ENCODE measurements at places on chromosomes 1 and 21.

DNA sequence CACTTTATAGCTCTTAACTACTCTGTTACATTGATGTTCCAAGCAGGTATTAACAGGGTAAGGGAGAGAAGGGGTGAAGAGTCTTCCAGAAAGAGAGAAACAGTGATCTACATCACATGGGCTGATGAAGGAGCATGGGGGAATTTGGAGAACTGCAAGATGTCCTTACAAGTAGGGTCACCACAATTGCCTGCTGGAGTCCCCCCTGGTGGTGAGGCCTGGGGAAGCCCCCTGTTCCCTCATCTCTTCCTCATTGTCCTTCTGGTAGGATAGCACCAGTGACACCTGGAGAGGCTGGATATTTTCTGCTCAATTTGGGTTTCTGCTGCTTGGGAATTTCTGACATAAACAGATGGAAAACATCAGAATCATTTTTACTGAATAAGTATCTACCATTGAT lies 126.6 kb downstream of the RUNX1 start:
- DNase-seq = no peak
- H3K4me3 ChIP-seq = no peak overlapping the region
- peaks cover 54% of the 10 kb centered on the region for H3K4me1 ChIP-seq
- no peak overlapping the region for H3K27ac ChIP-seq

- no peaks in the 10 kb centered on the region for H3K36me3 ChIP-seq
- no peak for DNase-seq
- no peaks in the 10 kb centered on the region for H3K4me1 ChIP-seq
- H3K27ac ChIP-seq = no peak overlapping the region
- H3K4me3 ChIP-seq = no peak overlapping the region
Observed at GRCh38 chr1:237709355-237709754, 181.4 kb downstream of the ZP4 start.

- H3K4me3 ChIP-seq = no peak overlapping the region
- no peak overlapping the region for H3K27ac ChIP-seq
- no peak for DNase-seq
- no peaks in the 10 kb centered on the region for H3K4me1 ChIP-seq
- H3K36me3 ChIP-seq = no peaks in the 10 kb centered on the region
Observed at GRCh38 chr1:190679454-190679853, 201.8 kb upstream of the BRINP3 start.

- H3K4me1 ChIP-seq = peaks cover 17% of the 10 kb centered on the region
- H3K27ac ChIP-seq = no peak overlapping the region
- H3K36me3 ChIP-seq = peaks cover 47% of the 10 kb centered on the region
- H3K27me3 ChIP-seq = no peaks in the 10 kb centered on the region
- DNase-seq = no peak
Observed at GRCh38 chr21:44778499-44778911, 23.1 kb downstream of the UBE2G2 start.

DNA sequence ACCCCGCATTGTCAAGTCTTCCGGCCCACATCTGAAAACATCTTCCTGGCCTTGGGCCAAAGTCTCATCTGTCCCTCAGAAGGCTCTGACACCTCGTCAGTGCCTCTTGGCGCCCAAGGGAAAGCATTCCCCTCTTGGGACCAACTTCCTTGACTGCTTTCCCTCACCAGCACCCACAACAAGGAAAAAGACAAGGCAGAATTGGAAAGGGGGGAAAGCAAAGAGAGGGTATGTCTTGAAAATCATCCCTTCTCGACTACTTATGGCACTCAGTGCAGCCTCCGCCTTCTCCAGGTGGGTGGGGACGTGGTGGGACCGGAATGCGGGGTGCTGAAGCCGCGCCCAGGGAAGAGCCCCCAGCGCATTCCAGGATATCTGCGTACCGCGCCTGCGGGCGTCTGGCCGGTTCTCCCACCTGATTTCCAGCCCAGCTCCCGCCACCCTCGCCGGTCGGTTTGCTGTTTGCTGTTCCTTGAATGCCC lies 554 bp upstream of the SLC39A1 start:
- H3K36me3 ChIP-seq = peaks cover 31% of the 10 kb centered on the region
- no peaks in the 10 kb centered on the region for H3K27me3 ChIP-seq
- peak overlapping the region; percentile 86 for H3K27ac ChIP-seq
- H3K4me1 ChIP-seq = peaks cover 53% of the 10 kb centered on the region
- H3K4me3 ChIP-seq = peak overlapping the region; percentile 84

GRCh38 chr1:16013908-16014258 lies 4.0 kb downstream of the HSPB7 start:
- no peak overlapping the region for H3K27ac ChIP-seq
- no peak for DNase-seq
- no peak overlapping the region for H3K4me3 ChIP-seq
- H3K4me1 ChIP-seq = peaks cover 6% of the 10 kb centered on the region
- H3K36me3 ChIP-seq = no peaks in the 10 kb centered on the region

- peaks cover 2% of the 10 kb centered on the region for H3K4me1 ChIP-seq
- peaks cover 3% of the 10 kb centered on the region for H3K36me3 ChIP-seq
- H3K27ac ChIP-seq = no peak overlapping the region
- no peaks in the 10 kb centered on the region for H3K27me3 ChIP-seq
- DNase-seq = no peak
Observed at GRCh38 chr1:226748306-226748705, 9.2 kb upstream of the ITPKB start.

GRCh38 chr1:50710099-50710498 lies 250.0 kb downstream of the FAF1 start:
- no peaks in the 10 kb centered on the region for H3K36me3 ChIP-seq
- no peaks in the 10 kb centered on the region for H3K27me3 ChIP-seq
- no peaks in the 10 kb centered on the region for H3K4me1 ChIP-seq
- no peak for DNase-seq

DNA sequence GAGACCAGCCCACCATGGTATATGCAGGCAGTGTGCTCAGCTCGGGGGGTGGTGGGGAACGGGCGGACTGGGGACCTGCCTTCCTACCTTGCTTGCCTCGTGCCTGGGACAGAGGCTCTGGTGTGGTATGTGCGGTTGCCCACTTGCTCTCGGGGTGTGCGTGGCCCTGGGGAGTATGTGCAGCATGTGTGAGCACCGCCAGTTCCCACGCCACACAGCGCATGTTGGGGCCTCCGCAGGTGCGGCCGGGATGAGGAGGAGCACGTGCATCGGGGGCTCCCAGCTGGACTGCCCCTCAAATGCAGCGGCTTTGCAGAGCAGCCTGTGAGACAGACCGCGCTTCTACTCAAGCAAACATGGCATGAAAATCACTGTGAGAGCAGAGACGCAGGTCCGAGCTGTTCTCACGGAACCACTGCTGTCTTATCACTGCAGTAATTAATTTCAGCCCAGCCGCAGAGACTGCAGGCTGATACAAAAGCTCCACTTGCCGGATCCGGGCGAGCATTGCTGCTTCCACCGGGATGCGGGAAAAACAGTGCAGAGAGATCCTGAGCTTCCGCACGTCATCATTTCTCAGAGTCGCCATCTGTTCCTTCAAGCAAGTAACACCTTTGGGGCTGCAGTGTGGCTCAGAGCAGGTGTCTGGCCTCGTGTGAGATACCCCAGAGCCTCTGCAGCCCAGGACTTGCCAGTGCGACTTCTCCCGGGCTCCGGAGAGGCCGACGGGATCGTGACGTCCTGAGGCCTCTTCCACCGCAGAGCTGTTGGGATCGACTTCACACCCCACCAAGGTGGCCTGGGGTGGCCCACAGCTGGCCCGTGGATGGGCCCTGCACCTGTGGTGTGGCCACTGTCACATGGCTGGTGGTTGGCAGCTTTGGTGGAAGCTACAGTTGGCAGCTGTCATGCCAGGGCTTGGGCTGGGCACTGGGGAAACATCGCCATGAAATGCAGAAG lies 92.6 kb upstream of the ACTRT2 start:
- no peak overlapping the region for H3K27ac ChIP-seq
- no peak for DNase-seq
- H3K36me3 ChIP-seq = no peaks in the 10 kb centered on the region
- H3K4me3 ChIP-seq = no peak overlapping the region
- H3K4me1 ChIP-seq = no peaks in the 10 kb centered on the region

GRCh38 chr21:43637530-43638158 lies 21.6 kb downstream of the HSF2BP start:
- no peak overlapping the region for H3K4me3 ChIP-seq
- H3K27me3 ChIP-seq = no peaks in the 10 kb centered on the region
- H3K4me1 ChIP-seq = peaks cover 3% of the 10 kb centered on the region
- no peak for DNase-seq
- no peak overlapping the region for H3K27ac ChIP-seq
- no peaks in the 10 kb centered on the region for H3K36me3 ChIP-seq

DNA sequence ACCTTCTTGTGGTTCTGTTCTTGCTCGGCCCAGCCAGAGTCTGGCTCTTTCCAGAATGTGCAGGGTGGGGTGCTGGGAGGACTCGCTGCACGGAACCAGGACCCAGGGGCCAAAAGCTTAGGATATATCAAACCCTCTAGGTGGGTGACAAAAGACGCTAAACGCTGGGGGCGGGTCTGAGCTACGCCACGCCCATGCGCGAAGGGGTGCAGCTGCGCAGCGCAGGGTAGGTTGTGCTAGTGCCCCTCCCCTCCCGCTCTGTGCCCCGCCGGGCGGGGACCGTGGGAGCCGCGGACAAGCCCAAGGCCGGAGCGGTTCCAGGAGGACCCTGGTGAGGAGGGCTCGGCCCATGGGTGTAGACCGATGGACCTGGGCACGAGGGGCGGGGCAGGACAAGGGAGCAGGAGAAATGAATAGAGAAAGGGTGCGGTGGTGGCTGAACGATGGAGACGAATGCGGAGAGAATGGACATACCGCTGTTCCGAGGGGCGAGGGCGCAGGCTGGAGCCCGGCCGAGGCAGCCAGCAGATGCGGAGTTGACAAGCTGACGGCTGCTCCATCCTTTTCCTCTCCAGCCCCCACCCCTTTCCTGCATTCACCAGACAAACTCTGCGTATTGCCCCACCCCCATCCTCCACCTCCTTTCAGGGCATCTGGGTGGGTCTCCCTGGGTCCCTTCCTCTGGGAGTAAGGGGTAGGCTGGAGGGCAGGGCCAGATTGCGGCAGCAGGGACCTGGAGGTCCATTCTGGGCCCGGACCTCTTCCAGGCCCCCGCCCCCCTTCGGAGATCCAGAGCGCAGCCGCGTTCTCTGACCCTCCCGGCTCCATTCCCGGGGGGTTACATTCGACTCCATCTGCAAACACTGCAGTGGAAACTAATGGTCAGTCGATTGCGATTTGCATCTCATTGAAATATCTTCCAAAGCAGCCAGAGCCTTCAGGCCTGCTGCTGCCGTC lies at the start of gene RUSC1:
RUSC1 (plus strand) TSS at position 234 of the 957 bp plus-strand sequence. CDS start 880 bp downstream, outside the sequence.
- peak; percentile 76 for DNase-seq
- H3K4me3 ChIP-seq = peak within 1 kb of the TSS; percentile 65
- H3K36me3 ChIP-seq = peaks cover 47% of the 10 kb centered on the region
- no peaks in the 10 kb centered on the region for H3K27me3 ChIP-seq

GRCh38 chr1:3146907-3147306 lies 77.9 kb downstream of the PRDM16 start:
- H3K27ac ChIP-seq = no peak overlapping the region
- H3K27me3 ChIP-seq = no peaks in the 10 kb centered on the region
- no peak for DNase-seq
- no peaks in the 10 kb centered on the region for H3K36me3 ChIP-seq

Data from activated T-helper 2 cell treated with anti-CD3 and anti-CD28 coated beads, Interferon-gamma antibody, Interleukin-2, Interleukin-4, amounts not matched to agents 10 μg/mL and 5 μg/mL and 100 μg/mL, durations not matched to agents 14 hours and 24 hours and 36 hours (primary cell).